Activated CD4-positive, alpha-beta T cell treated with anti-CD3 and anti-CD28 coated beads, Interleukin-2, amount 50 U/mL, for 4 hours (primary cell): ENCODE measurements at places on chromosomes 2 and 18.

- DNase-seq = no peak
These were observed 57.6 kb downstream of the SFXN5 start for GRCh38 chr2:73013936-73014335.

DNA sequence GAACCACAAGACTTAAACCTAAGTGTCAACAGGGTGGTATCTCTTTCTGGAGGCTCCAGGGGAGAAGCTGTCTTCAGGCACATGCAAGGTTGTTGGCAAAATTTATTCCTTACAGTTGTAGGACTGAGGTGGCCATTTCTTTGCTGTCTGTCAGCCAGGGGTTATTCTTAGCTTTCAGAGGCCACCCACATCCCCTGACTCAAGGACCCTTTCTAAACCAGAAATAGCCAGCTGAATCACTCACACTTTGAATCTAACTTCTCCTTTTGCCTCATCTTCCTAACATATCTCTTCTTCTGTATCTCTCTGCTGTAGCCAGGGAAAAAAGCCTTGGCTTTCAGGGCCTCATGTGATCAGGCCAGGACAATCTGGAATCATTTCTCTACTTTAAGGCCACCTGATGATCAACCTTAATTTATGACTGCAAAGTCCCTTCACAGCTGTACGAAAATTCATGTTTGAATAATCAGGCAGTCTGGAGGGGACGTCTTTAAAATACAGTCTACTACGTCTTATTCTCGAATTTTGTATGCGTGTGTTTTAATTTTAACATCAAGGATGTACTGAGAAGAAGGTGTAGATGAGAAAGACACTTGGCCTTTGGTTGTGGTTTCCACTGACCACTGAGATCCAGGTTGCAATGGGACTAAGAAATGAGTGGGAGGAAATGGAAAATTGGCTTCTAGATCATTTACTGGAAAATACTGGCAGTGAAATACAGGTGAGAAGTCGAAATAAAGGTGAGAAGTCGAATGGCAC is 90.4 kb downstream of the DOCK10 start:
- no peak for DNase-seq

DNA sequence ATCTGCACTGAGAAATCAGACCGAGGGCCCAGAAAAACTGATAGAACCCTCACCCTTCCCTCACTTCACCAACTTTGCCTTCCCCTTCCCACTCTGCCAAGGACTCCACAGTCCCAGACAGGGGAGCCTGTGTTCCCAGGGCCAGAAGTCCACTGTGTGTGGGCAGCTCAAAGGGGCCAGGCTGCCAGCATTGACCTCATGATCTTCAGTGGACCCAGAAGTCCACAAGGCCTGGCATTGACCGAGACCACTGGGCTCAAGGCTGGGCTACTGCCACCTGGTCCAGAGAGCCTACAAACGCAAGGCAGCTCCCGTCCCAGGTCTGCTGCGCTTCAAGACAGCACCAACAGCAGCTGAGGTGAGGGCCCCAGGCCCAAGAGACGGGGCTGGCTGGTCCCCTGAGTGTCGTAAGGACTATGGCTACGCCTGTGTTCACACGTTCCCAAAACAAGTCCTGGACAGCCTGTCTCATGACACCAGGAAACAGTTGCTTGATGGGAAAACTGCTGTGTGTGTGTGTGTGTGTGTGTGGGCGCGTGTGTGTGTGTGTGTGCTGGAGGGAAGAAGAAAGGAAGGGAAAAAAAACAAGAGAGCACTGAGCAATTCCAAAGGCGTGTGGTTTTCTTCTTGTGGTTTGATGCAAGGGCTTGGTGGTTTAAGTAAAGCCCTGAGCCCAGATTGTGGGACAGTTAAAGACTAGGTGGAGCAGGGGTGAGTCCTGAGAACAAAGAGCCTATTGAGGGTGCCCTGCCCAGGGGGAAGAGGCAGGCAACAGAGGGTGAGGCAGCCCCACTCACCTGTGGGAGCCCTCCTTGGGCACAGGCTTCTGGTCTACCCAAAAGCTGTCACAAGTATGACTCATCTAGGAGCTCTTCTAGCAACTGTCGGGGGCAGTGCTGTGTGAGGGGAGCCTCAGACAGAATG is 46.6 kb upstream of the ZBTB7C start:
- DNase-seq = peak; percentile 38

DNA sequence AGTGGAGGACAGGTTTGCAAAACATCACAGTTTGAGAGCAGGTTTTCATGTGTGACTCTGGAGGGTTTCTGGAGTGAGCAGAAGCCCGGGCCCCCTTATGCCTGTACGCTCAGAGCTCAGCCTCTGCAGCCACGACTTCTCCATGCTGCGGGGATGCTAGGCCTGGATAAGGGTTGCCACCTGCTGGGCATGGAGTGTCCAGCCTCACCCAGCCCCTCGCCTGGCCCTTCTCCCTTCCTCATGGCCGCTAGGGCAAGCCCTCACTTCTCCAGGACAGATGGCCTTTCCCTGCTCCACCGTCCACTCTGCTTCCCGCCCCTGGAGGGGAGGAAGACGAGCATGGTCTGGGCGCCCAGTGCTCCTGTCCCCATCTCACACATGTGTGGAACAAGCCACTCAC is 318.7 kb downstream of the GBX2 start:
- no peak for DNase-seq

- no peak for DNase-seq
These were observed 50.1 kb downstream of the ICA1L start for GRCh38 chr2:202821206-202822160.

GRCh38 chr2:113000436-113000835 is 4.8 kb upstream of the IL36A start:
- no peak for DNase-seq

GRCh38 chr2:205768341-205768740 is 86.0 kb downstream of the NRP2 start:
- no peak for DNase-seq

GRCh38 chr2:8159966-8160603 is 521.8 kb upstream of the ID2 start:
- no peak for DNase-seq
